ENCODE measurements at places on chromosomes 1 and 21.

- DNase-seq, result no peak
Measured at GRCh38 chr1:164834641-164835040, 275.7 kb downstream of the PBX1 start.

- DNase-seq, result no peak
Measured at GRCh38 chr1:206590025-206590758, 22.1 kb downstream of the EIF2D start.

DNA sequence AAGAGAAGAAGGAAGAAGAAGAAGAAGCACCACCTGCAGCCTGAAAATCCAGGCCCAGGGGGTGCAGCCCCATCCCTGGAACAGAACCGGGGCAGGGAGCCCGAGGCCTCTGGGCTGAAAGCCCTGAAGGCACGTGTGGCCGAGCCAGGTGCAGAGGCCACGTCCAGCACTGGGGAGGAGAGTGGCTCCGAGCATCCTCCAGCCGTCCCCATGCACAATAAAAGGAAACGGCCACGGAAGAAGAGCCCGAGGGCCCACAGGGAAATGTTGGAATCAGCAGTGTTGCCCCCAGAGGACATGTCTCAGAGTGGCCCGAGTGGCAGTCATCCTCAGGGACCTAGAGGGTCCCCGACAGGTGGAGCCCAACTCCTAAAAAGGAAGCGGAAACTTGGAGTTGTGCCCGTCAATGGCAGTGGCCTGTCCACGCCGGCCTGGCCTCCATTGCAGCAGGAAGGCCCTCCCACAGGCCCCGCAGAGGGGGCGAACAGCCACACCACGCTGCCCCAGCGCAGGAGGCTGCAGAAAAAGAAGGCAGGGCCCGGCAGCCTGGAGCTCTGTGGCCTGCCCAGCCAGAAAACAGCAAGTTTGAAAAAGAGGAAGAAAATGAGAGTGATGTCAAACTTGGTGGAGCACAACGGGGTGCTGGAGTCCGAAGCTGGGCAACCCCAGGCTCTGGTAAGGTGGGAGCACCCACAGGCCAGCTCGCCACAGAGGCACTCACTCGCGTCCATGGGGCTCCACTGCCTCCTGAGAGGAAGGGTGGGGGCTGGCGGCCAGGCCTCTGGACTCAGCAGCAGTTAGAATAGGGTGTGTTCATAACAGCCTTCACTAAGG is 28.4 kb downstream of the RRP1B start:
- no peak for DNase-seq

DNA sequence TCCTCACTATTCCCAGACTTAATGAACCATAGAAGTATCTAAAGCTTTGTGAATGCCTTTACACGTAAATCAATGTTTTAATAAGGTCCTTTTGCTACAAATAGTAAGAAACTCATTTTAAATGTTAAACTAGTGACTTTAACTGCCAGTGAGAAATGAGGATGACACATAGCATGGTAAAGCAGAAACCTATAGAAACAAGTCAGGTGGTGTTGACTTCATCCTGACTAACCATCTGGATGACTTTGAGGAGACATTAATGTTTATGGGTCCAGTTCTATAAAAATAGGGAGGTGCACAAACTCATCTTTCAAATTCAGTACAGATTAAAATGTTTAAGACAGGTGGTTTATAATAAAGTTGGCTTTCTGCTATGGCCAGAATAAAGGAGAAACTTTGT is 85.4 kb downstream of the COLGALT2 start:
- no peak for DNase-seq

DNA sequence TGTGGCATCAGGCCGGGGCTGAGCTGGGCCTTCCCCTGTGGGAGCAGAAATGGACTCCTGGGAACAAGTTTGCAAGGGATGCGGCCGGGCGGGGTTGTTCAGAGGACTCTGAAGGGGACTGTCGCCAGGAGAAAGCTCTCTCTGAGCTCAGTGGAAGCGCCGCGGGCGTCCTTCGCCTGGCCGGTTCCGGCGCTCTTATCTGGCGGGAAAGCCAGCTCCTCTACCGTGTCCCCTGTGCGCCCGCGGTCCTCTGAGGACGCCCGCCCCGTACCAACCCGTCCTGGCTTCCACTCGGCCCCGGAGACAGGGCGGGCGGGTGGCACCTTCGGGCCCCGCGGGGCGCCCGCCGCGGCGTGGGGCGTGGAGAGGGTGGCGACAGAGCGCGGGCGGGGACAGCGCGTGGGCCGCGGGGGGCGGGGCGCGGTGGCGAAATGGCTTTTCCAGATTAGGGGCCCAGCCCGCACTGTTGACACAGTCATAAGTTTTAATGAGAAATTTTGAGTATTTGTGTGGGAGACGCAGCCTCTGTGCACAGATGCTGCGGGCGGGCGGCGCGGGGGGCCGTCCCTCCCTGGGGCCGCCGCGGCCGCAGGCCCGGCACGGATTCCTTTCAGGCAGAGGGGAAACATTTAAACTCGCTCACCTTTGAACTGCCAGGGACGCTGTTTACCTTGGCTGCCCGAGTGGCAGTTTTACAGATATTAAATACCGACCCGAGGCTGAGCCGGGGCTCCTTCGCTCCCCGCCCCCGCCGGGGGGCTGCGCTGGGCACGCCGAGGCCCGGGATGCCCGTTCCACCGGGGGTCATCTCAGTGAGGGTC is 70.2 kb downstream of the FOXD2 start:
- DNase-seq, result no peak

DNA sequence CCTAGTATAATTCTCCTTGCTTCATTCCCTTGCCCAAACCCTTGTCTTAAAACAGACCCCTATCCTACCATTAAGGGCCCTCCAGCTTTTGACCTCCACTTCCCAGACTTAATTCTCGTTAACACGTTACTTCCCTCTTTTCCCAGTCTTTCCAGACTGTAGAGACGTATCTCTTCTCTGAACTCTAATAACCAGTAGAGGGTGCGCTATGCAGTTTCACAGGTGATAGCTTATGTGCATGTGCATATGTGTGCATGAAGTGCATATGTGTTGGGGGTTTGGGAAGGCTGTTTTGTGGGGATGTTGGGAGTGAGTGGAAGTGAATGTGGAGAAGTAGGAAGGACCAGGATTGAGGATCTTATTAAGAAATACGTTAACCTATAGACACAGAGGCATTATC is 78.1 kb upstream of the CCDC190 start:
- no peak for DNase-seq

DNA sequence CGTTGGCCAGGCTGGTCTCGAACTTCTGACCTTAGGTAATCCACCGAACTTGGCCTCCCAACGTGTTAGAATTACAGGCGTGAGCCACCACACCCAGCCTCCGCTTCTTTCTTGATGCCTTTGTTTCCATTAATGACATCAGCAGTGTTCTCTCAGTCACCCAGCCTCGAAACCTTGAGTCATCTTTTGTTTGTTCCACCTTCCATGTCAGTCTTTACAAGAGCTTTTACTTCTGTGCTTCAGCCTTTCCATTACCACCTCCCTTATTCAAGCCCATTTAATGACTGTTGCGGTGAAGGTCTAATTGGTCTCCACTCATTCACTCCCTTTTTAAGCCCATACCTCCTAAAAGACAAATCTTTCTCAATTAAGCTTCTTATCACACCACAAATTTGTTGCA is 146.6 kb upstream of the ADGRL2 start:
- no peak for DNase-seq

GRCh38 chr1:230185076-230186001 is 118.3 kb downstream of the GALNT2 start:
- no peak for DNase-seq

GRCh38 chr1:159931795-159932173 is 6.5 kb upstream of the TAGLN2 start:
- no peak for DNase-seq

GRCh38 chr1:168512864-168513595 is 30.8 kb downstream of the XCL2 start:
- DNase-seq, result no peak

DNA sequence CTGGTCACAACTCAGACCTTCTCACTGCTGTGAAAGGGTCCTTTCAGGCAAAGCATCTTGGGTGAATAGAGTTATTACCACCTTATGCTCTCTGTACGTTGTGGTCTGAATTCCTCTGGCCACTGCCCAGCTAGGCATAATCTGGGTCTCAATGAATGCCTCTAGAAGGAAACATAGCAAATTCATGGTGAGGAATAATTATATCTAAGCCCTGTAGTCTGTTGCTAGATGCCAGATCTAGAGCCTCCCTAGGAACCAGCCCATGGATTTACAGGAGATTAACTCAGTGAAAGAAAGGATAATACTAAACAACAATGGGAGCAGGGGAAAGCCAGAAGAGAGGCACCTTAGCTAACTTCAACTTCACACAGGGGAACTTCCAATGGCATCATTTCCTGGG is 2.4 kb upstream of the COL11A1 start:
- no peak for DNase-seq

DNA sequence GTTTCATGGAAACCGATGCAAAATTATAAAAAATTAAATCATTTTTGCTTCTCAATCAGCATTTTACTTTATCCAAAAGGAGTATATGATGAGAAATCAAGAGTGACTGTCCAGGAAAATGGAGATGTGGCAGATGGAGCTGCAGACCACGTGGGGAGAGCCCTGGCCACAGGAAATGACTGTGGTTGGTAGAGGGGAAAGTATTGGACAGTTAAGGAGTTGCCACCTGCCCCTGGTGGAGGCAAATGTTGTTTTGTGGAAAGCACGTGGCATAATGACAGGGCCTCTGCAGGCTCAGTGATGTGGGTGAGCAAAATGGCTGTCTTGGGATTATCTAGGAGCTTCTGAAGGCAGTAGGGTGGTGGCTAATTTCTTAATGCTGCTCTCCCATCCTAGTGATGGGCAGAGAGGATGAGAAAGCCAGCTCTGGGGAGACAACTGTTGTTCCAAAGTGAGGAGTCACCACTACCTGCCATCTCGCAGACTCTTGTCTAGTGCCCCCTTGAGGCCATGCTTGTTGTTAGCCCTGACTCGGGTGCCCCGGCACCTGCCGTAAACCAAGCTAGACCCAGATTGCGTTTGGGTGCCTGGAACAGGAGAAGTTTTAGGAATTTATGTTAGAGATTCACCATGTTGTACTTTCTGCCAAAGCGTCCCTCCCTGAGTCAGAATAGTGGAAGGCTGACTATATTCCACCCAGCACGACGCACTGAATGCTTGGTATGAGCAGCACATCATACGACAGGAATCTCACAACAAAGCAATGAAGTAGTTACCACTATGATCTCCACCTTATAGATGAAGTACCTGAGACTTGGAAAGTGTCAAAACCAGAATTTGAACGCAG is 144.0 kb downstream of the ROR1 start:
- peak; percentile 38 for DNase-seq

DNA sequence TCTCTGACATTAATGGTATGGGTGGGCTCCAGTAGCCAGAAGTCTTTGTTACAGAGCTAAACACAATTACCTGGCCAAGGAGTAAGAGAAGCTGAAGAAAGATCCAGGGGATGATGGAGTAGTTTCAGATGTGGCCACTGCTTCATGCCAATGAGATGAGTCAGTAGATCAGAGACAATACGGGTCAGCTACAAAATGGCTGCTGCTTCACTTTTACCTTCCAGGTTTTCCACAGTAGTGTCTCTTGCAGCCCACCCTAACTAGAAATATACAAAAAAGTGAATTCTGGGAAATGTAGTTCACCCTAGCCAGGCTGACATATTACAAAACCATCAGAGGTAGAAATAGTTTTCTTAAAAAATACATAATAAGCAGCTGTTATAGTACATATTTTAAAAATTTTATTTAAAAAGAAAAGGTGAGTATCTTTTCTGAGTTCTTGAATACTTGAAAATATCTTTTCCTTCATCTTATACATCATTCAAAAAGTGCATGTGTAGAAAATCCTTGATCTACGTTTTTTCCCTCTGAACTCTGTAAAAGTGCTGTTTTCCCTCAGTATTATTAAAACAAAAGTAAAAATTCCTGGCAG is 36.1 kb downstream of the LRIF1 start:
- DNase-seq, result peak; percentile 34

DNA sequence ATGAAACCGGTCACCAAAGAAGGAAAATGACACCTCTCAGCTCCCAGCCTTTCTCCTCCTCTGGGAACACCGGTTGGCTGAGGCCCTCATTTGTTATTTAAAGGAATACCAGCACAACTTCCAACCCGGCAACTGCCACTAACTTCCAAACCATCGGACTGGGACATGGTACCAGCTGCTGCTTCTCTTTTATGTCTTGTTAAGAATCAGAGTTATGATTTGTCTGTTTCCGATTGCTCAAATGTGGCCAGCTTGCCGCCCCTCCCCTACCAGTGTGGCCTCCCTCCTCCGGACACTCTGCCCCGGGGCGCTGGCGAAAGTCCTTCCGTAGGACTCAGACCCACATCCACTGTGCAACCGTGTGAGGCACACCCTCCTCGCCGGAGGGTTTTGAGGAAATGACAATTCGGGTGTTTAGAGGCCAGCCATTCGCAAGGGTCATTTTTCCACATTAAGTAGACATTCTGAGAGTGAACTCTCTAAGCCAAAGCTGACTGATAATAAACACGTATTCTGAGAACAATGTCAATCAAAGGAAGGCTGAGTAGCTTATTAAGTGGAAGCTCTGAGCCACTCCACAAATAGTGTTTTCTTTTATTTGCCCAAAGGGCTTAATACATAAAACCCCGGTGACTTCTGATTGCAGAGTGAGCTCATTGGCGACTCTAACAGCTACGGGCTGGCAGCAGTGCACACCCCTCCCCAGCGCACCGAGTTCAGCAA is 5.5 kb downstream of the RIPK4 start:
- no peak for DNase-seq

DNA sequence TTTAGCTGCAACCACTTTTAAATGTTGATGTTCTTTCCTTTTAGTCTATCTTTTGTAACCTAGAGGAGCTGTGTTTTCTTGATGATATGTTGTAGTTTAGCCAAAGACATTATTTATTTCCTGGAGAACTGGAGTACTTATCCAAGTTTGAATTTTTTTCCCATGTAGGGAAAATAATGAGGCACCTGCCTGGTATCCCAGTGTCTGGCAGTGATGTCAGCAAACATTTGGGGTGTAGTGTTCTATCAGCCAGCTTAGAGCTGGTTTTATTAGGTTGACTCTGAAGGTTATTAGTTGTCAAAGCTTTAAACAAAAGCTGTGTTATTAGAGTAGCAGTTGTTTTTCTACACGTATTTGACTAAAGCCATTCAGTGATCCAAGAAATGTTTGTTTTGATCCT is 3.2 kb downstream of the CTPS1 start:
- DNase-seq, result no peak

GRCh38 chr1:91791103-91791502 is 94.8 kb downstream of the TGFBR3 start:
- DNase-seq, result no peak

DNA sequence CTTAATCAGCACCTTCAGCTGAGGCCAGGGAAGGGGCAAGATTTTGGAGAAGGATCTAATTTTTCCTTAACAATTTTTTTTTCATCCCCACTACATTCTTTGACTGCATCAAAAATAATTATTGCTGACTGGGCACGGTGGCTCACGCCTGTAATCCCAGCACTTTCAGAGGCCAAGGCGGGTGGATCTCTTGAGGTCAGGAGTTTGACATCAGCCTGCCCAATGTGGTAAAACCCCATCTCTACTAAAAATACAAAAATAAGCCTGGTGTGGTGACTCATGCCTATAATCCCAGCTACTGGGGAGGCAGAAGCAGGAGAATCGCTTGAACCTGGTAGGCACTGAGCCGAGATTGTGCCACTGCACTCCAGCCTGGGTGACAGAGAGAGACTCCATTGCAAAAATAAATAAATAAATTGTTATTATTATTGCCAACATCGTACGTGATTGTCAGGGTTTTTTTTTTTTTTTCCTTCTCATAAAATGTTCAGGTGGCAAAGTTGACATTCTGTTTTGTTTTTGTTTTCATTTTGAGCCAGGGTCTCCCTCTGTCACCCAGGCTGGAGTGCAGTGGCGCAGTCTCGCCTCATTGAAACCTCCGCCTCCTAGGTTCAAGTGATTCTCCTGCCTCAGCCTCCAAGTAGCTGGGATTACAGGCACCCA is 37.3 kb upstream of the MORC3 start:
- no peak for DNase-seq

GRCh38 chr21:25891596-25891995 is 156.8 kb downstream of the GABPA start:
- no peak for DNase-seq
